Thoracic aorta endothelial cell (primary cell): ENCODE measurements at places on chromosomes 6 and 20. TPM values are rescaled to one million over a fixed set of nuclear protein-coding genes. Genes with fewer than 3 reads are reported as not detected.

The DEFB119 gene
- not detected in 2 replicates for total RNA-seq

The TOP1 gene
- 52.9 and 55.9 TPM in 2 replicates for total RNA-seq

The DNAH8 gene
- total RNA-seq = 0.07 and 0.13 TPM in 2 replicates

The TRAPPC3L gene
- 0.13 and 0.22 TPM in 2 replicates for total RNA-seq

The TSBP1 gene
- total RNA-seq = not detected in 2 replicates

The TRIM40 gene
- total RNA-seq = not detected in 2 replicates

The GSTA3 gene
- not detected in 2 replicates for total RNA-seq

The RFX6 gene
- not detected in 2 replicates for total RNA-seq

The LAMA2 gene
- total RNA-seq = 3.9 and 5.8 TPM in 2 replicates

The LAMA4 gene
- 444 and 607 TPM in 2 replicates for total RNA-seq

The C6orf141 gene
- total RNA-seq = 7.8 and 8.3 TPM in 2 replicates

The WFDC12 gene
- not detected in 2 replicates for total RNA-seq

The MAFB gene
- 1.7 and 3.1 TPM in 2 replicates for total RNA-seq

The AKAP12 gene
- 379 and 460 TPM in 2 replicates for total RNA-seq

The MUC21 gene
- not detected in 2 replicates for total RNA-seq

The GJA1 gene
- total RNA-seq = 394 and 527 TPM in 2 replicates

The DNMT3B gene
- total RNA-seq = 3.9 and 6.2 TPM in 2 replicates

The COL9A1 gene
- total RNA-seq = not detected in 2 replicates

The ADGRF4 gene
- total RNA-seq = under 0.01 TPM in 1 of 2 replicates, not detected in the other

The DACT2 gene
- not detected in 2 replicates for total RNA-seq

The BPIFB1 gene
- total RNA-seq = not detected in 2 replicates

The EYA2 gene
- not detected in 2 replicates for total RNA-seq

The MEI4 gene
- total RNA-seq = not detected in 2 replicates

The CGA gene
- not detected in 2 replicates for total RNA-seq

The BTN1A1 gene
- total RNA-seq = not detected in 2 replicates

The SLC12A5 gene
- total RNA-seq = under 0.01 and 0.22 TPM in 2 replicates

The CCN6 gene
- not detected in 2 replicates for total RNA-seq

The LINC00237 gene
- not detected in 2 replicates for total RNA-seq

The C20orf204 gene
- 2.1 and 3.3 TPM in 2 replicates for total RNA-seq

The PPP1R14C gene
- not detected in 2 replicates for total RNA-seq

The PPDPF gene
- 41.0 and 75.0 TPM in 2 replicates for total RNA-seq

The HTR1E gene
- not detected in 2 replicates for total RNA-seq

The MYLK2 gene
- total RNA-seq = 0.29 and 0.40 TPM in 2 replicates

The CPNE5 gene
- total RNA-seq = 4.4 and 9.3 TPM in 2 replicates

The TUBE1 gene
- 27.7 and 29.1 TPM in 2 replicates for total RNA-seq

The ZNF334 gene
- 0.13 and 0.14 TPM in 2 replicates for total RNA-seq

The OOEP gene
- not detected in 2 replicates for total RNA-seq

The SMLR1 gene
- total RNA-seq = not detected in 2 replicates

The SLPI gene
- total RNA-seq = not detected in 2 replicates

The MYB gene
- 0.14 and 0.27 TPM in 2 replicates for total RNA-seq

The BCAS1 gene
- total RNA-seq = under 0.01 TPM in 1 of 2 replicates, not detected in the other
